ENCODE measurements at places on chromosomes 16 and 17.

GRCh38 chr17:56866496-56866895, 32.5 kb downstream of the DGKE start:
- DNase-seq = no peak

DNA sequence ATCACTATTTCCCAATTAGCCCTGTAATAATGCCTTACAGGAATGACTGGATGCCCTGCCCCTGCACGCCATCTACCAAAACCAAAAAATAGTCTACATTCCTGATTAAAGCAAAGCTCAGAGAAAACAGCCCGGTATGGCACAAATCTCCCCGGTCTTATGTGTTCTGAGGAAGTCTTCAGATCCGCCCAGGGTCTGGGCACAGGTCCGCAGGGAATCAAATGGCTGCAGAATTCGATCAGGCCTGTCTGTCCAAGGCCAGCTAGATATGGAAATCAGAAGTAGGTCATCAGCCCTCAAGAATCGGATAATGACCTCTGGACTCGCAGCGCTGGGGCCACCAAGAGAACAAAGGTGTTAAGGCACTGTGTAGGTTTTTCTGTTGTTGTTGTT, 171.0 kb downstream of the ZFHX3 start:
- no peak for DNase-seq

- no peak for DNase-seq
These were observed 70.2 kb downstream of the SNX11 start for GRCh38 chr17:48177816-48178215.

DNA sequence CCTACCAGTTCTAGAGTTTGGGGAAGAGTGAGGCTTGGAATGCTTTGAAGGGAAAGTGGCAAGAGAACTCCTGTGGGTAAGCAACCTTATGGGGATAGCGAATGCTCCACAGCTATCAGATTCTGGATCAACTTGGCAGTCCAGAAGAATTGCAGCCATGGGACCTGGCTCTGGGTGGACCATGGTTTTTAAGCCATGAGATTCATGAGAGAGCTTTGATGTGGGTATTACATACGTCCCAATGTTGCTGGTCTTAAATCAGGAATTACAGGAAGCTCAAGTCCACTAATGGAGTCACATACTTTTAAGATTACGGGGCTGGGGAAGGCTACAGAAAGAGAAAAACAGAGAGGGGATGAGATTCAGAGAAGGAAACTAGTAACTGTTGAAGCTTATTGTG, 142.5 kb upstream of the ELAC2 start:
- no peak for DNase-seq

- DNase-seq = no peak
These were observed 6.1 kb upstream of the SMIM5 start for GRCh38 chr17:75627094-75627493.

GRCh38 chr17:17370711-17371110, 67.5 kb downstream of the NT5M start:
- DNase-seq = no peak

- DNase-seq = no peak
These were observed 5.4 kb upstream of the PNPO start for GRCh38 chr17:47935961-47936360.

DNA sequence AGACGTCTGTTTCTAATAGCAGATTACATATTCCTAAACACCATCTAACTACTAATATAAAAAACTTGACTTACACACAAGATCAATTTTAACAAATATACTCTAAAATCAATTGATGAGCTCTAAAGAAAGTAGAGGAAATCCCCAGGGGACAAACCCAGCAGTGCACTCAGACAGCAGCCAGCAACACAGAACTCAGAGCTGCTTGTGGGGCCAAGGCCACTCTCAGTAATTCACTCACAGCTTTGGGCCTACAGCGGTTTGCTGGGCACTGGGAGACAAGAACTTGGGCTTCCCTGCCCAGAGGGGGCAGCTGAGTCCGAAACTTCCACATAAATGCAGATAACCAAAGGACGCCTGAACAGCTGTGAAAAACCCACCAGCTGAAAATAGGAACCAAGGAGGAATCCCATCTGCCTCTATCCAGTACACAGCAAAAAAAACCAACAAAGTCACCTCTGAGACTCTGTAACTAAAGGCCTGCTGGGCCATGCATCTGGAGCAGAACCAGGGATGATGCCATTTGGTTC, 21.4 kb downstream of the NPLOC4 start:
- no peak for DNase-seq

DNA sequence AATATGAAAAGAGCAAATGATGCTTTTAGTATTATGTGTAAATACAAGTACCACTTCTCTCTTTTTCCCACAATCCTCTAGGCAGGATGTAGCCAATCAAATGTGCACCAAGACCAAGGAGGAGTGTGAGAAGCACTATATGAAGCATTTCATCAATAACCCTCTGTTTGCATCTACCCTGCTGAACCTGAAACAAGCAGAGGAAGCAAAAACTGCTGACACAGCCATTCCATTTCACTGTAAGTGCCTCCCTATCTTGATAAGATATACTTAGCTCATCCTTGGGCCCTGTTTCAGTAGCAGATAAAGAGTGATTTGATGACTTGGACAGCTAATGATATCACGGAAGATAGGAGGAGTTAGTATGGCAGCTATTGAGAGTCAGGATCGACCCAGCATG, 33.7 kb downstream of the TADA2A start:
- DNase-seq = no peak

- no peak for DNase-seq
These were observed 63.4 kb upstream of the CDH11 start for GRCh38 chr16:65185241-65185778.

DNA sequence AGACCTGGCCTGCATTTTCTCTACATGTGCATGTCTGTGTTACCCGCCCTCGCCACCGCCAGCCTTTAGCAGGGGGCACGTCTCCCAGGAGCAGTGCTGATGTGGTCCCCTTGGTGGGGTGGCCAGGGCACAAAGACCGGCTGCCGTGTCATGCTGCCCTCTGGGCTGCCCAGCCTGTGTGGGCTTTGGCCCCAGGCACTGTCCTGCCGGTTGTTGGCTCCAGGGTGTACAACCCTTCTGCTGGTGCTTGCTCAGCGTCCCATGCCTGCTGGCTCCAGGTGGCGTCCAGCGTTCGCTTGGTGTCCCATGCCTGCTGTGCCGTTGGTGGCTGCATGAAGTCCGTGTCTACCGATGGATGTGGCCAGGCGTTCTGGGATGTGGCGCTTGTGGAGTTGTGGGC, 4.1 kb downstream of the BAIAP2 start:
- DNase-seq = no peak
